Chondrocyte (in vitro differentiated cells): ENCODE measurements at places on chromosomes 2 and 18.

- DNase-seq: no peak
Observed at GRCh38 chr2:54429811-54430551, 26.1 kb upstream of the SPTBN1 start.

GRCh38 chr18:73340135-73340977 lies 472.6 kb upstream of the NETO1 start:
- no peak for DNase-seq

GRCh38 chr18:7856733-7857132 lies 289.6 kb downstream of the PTPRM start:
- DNase-seq: no peak

DNA sequence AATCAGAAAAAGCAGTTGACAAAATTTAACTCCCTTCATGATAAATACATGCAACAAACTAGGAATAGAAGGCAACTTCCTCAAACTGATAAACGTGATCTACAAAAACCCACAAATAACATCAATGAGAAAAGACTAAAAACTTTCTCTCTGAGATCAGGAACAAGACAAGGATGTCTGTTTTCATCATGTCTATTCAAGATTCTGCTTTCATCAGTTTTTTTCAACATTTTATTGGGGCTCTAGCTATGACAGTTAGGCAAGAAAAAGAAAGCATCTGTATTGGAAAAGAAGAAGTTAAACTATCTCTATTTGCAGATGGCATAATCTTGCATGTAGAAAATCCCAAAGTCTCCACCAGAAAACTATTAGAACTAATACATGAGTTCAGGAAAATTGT lies 12.3 kb upstream of the CHST10 start:
- no peak for DNase-seq

DNA sequence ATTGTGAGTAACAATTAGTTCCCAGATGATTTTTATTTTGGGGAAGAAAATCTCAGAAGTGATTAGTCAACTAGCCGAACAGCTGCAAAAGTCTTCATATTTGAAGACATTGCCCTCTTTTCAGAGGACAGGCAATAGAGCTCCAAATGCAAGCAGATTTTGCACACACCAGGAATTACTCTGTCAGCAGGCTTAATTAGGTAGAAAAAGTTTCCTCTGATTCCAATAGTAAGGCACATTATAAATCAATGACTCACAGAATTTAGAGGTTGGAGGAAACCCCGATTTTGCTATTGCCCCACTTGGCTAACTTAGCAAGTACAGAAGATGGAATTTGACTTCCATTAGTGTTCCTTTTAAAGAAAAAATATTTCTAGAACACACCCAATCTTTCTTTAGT lies 30.7 kb upstream of the SCN1A start:
- no peak for DNase-seq

GRCh38 chr18:65919663-65920062 lies 168.9 kb downstream of the CDH7 start:
- DNase-seq: no peak

- DNase-seq: no peak
Observed at GRCh38 chr2:96514521-96514920, 9.4 kb upstream of the NEURL3 start.

DNA sequence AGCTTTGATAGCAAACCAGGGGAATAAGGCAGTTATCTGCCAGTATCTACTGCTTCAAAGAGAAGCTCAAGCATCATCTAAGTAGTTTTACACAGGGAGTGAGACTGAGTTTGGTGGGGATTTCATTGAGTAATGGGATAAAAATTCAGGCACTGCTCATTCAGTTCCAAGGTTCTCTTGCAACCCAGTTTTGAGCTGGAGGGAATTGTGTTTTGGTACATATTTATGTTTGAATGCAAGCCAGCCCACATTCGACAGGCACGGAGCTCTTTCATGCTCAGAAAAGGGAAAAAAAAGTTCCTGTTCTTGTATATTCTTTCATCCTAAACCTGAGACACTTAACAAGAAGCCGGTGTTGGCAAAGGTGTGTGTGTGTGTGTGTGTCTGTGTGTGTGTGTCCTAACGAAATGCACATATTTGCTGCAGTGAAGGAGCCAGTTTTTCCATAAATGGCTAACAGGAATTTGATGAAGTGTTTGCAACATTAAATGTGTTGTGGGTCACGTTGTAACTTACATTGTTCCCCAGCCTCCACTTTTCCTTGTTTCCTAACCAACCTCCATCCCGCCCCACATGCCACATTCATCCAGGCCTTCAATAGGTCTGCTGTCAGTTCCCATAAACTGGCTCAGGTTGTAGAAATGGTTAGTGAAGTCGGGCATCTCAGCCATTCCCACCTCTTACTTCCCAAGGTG lies 311.1 kb downstream of the TXNL1 start:
- DNase-seq: no peak

- no peak for DNase-seq
Observed at GRCh38 chr2:57080035-57080434, 896.2 kb downstream of the CCDC85A start.

DNA sequence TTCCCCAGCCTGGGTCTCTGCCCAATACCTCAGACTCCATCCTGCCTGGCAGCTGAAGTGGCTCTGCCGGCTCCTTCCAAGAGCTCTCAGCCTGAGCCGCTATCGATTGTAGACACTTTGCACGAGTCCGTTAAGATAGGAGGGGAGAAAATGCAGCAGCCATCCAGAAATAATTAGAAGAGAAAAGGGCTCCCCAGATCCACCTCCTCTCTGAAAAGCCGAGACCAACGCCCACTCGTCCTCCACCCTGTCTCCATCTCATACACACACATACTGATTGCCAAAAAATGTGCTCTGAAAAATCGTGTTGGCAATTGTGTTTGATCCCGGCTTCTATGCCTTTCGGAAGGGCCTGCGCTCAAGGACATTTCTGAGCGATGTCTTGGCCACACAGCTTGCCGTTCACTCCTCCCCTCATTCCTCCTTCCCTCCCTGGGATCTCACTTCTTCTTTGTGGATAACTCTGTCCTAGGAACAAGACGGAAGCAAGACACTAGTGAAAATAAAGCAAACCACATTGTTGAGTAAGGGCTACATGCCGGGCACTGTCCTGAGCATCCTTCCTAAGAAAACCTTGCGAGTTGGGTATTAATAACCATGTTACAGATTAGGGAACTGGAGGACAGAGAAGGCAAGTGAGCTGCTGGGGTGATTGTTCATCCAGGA lies 372.8 kb upstream of the MYT1L start:
- no peak for DNase-seq

DNA sequence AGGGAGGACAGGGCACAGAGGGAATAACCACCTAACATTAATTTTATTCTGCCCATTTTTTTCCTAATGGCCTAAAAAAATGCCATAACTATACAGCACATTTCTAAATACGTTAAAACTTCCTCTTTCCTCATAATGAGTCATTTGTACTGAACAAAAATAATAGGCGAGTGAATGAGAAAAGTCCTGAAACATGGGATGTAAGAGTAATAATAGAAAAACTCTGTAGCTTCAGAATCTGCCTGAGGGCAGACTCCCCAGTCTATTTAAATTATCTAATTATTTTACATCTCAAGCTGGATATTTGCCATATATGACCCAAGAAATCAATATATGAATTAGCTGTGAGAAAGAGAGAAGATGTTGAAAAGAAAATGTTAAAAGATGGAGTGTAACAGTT lies 285.1 kb downstream of the TMX3 start:
- DNase-seq: no peak

GRCh38 chr2:44063033-44063432 lies 67.2 kb upstream of the LRPPRC start:
- no peak for DNase-seq

DNA sequence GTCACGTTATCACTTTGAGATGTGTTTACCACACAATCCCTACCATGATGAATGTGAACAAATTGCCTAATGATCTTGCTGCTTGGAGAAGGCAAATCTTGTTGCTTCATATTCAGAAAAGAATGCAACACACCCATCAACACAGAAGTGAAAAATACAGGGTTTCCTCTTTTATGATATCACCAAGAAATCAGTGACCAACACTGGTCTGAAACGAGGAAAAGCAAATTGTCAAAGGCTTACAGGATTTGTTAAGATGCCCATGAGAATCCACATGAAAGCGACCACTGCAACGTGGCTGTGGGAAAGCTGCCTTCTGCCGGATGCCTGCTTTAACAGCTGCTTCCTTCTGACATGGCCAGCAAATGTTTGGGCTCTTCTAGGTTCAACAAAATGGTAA lies 397.6 kb upstream of the LRATD1 start:
- DNase-seq: no peak

- DNase-seq: no peak
Observed at GRCh38 chr18:46283895-46284295, 179.7 kb downstream of the HAUS1 start.

DNA sequence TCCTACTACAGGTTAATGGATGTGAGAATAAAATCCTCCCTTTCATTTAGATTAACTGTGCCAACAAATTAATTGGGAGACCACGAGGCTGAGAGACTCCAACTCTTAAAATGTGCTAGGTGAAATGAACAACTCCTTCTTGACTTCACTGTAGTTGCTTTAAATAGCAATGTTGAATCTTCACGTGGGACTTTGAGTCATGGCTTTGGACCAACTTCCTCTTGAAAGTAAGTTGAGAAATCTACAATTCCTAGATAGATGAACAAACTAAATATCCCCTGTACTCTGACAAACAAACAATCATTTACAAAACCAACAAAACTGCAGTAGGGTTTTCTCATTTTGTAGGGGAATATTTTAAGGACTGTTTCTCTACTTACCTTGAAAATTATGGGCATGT lies 291.9 kb upstream of the SPRED2 start:
- no peak for DNase-seq

- no peak for DNase-seq
Observed at GRCh38 chr2:16625201-16625729, 40.4 kb downstream of the CYRIA start.

DNA sequence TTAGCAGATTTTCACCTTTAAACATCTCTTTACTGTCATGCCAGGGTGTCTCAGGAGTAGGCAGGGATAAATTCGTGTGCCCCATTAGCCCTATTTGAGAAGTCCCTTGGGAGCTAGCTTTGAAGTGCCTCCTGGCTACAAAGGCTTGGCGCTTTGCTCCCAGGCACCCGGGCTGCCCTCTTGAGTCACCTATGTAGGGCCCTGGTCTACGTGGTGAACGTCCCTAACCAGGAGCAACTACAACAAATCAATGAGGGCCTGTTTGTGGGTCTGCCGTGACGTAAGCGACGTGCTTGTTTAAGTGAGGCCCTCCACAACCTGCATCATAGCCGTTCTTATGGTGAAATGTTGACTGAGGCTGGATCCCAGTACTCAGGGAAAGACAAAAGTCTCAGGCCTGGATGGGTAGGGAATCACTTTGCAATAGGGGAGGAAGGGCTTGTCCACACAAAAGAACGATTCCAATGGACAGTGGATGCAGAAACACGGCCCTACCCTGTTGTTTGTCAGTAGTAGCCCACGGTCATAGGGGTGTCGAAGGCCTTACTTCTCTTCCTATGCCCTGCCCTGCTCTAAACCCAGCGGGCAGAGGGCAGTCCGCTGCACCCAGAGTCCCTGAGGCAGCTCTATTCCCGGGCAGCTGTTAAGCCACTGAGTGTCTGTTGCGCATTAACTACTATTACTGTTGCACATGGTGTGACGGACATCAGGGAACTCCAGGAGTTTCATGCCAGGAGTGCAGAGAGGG lies 93.9 kb downstream of the INHBB start:
- no peak for DNase-seq

- DNase-seq: no peak
Observed at GRCh38 chr2:74919827-74920226, 38.6 kb upstream of the POLE4 start.

DNA sequence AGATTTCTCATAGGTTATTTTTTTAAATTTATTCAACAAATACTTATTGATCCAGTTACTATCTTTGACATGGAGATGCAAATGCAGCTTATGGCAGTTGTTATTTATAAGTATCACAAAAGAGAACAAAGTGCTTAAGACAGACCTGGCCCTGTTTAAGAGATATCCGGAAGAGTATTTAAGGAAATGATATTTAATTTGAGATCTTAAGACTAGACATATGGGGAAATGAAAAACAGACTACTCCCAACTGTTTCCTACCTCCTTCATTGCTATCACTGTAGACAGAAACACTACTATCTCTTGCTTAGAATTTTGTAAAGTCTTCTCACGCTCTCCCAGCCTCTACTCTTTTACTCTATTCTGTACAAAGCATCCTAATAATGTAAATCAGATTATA lies 36.0 kb downstream of the RPRD1A start:
- no peak for DNase-seq

DNA sequence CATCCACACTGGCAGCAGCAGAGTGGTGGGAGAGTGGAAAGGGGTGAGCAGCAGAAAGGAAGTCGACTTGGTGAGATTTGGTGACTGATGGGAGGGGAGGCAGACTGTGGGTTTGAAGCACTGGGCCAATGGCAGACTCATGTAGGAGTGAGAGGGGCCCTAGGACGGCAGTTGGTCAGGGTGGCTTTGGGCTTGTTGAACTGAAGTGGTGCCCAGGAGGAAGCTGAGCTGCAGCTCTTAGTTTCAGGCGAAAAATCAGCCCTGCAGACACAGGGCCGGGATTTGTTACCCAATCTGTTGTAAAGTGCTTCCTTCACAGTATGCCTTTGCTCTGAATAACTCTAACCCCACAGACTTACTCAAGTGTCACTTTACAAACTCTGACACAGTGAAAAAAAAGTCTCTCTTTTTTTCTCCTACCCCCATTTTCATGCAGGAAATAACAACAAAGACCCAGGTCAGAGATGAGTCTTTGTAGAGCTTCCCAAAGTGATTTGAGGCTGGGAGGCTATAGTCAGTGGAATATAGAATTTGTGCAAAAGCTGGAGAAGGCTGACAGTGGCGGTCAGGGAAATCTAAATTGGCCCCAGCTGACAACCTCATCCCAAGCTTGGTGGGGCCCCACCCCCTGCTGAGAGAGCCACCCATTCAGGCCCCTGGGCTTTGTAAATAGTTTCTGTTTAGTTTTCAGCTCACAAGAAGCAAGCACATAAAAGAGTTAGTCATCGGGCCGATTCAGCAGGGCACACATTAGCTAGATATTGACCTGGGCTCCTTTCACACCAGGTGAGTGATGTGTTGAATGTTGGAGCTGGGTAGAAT lies 226.9 kb downstream of the VAPA start:
- DNase-seq: no peak

- no peak for DNase-seq
Observed at GRCh38 chr18:57004366-57005121, 142.3 kb upstream of the BOD1L2 start.

GRCh38 chr18:13577091-13577697 lies 149.2 kb downstream of the FAM210A start:
- no peak for DNase-seq

- DNase-seq: no peak
Observed at GRCh38 chr2:124804014-124804940, 779.2 kb downstream of the CNTNAP5 start.

GRCh38 chr2:70692256-70692655 lies 75.7 kb downstream of the ADD2 start:
- DNase-seq: no peak

GRCh38 chr2:110764931-110765330 lies 32.6 kb downstream of the ACOXL start:
- DNase-seq: no peak
